Epithelial cell of proximal tubule (primary cell): ENCODE measurements at places on chromosomes 3 and 15.

- no peak for DNase-seq
Observed at GRCh38 chr3:172057624-172058327, 18.4 kb downstream of the FNDC3B start.

GRCh38 chr3:105885256-105885655 is 16.4 kb upstream of the CBLB start:
- no peak for DNase-seq

DNA sequence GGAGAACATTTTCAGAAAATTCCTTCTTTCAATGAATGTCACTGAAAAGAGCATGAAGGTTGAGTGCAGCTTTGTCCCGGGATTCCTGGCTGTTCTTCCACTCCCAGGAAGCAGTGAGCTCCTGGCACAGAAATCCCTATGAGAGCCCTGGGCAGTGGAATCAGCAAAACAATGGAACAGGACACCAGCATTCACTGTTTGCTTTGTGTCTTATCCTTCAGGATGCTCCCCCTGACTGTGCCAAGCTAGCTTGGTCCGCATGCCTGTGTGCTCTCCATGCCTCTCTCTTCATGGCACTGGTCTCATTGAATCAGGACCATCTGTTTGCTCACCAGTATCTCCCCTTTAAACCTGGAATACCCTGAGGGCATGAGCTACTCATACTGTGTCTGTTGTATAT is 102.0 kb upstream of the GADL1 start:
- DNase-seq = no peak

DNA sequence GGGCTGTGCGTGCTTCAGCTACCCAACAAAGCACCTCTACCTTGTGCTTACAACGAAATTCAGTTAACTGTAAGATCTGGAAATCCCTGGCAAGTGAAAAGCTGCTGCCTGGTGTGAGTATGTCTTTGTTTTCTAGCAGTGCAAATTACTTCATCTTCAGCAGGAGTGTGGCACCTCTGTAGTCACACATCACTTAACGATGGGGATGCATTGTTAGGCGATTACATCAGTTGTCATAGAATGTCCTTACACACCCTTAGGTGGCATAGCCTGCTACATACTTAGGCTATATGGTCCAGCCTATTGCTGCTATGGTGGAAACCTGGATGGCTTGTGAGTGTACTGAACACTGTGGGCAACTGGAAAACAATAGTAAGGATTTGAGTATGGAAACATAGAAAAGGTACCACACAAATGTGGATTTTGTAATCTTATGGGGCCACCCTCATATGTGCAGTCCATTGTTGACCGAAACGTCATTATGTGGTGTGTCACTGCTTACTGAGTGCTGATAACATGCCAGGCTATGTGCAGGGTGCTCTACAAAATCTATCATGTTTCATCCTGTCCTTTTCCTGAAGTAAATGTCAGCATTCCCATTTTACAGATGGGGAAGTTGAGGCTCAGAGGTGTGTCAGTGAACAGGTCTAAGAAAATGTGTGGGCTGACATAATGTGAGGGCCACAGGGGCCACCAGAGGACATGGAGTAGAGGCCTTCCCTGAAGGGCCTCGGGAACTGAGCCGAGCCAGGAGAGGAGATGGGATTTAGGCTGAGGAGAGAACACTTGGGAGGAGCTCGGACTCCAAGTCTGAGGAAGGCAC is 173.5 kb downstream of the VGLL4 start:
- no peak for DNase-seq

- DNase-seq = no peak
Observed at GRCh38 chr3:61464518-61465140, 96.7 kb upstream of the PTPRG start.

DNA sequence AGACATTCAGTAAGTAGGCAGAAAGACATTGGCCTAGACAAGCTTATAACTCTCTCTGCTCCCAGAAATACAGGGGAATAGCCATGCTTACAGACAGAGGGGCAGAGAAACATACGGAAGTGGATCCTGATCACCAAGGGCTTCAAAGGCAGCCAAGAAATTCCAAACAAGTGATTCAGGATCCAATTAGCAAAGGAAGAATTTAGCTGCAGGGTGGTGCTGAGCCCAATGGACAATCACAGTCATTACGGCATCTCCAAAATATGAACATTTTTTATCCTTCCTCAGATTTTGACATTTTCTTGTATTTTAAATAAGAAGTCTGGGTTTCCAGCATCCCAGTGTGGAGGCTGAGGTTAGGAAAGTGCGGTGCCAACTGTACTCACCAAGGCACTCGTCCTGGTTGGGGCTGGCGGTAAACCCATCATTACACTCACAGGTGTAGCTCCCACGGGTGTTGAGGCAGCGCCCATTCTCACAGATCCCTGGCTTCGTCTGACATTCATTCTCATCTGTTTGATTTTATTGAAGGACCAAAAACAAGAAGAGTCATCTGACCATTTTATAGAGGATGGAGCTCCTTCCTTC is 96.8 kb downstream of the DUT start:
- DNase-seq = no peak

- no peak for DNase-seq
Observed at GRCh38 chr3:129383292-129383860, 45.1 kb downstream of the EFCAB12 start.
